NCI-H2107 (cell line): ENCODE measurements at places on chromosomes 5 and 9.

GRCh38 chr5:149776361-149777305 lies 46.5 kb downstream of the PPARGC1B start:
- no peak for DNase-seq

DNA sequence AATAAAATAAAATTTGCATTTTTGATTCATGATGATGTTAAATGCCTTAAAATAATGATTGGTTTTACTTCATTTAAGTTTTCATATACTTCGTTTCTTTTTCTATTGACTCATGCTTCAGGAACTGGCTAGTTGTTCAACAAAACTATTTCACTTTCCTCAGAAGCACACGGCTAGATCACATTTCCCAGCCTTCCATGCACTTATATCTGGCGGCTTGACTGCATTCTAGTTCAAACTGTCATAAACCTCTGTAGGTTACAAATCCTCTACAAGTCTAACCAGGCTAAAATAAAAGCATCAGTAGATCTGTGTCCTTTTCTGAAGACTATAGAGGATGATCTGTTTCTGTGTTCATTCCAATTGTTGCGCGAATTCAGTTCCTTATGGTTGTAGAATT lies 46.3 kb upstream of the CNTLN start:
- DNase-seq = no peak

DNA sequence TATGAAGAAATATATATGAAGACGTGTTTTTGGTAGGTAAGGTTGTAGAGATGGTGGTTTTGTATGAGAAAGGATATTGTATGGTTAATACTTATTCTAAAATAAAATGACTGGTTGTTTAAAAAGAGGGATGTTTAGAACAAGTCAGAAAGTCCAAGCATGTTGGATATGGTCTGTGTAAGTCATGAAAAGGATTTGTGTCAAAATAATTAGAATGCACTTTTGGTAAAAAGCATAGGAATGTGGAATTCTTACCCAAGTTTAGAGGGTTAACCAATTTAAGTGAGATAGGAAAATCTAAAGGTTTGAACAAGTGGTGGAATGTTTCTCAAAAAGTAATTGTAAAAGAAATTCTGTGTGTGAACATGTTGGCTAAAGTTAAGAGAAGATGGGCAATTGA lies 1556.5 kb upstream of the C9orf72 start:
- DNase-seq = no peak

DNA sequence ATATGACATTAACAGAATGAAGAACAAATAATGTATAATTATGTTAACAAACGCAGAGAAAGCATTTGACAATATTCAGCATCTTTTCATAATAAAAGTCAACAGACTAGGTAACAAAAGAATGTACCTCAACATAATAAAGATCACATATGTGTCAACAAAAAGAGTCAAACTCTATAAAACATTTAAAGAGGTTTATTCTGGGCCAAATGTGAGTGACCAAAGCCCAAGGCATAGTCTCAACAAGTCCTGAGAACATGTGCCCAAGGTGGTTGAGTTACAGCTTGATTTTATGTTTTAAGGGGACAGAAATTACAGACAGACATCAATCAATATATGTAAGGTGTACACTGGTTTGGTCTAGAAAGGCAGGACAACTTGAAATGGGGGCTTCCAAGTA lies 19.4 kb downstream of the BTNL8 start:
- DNase-seq = no peak

DNA sequence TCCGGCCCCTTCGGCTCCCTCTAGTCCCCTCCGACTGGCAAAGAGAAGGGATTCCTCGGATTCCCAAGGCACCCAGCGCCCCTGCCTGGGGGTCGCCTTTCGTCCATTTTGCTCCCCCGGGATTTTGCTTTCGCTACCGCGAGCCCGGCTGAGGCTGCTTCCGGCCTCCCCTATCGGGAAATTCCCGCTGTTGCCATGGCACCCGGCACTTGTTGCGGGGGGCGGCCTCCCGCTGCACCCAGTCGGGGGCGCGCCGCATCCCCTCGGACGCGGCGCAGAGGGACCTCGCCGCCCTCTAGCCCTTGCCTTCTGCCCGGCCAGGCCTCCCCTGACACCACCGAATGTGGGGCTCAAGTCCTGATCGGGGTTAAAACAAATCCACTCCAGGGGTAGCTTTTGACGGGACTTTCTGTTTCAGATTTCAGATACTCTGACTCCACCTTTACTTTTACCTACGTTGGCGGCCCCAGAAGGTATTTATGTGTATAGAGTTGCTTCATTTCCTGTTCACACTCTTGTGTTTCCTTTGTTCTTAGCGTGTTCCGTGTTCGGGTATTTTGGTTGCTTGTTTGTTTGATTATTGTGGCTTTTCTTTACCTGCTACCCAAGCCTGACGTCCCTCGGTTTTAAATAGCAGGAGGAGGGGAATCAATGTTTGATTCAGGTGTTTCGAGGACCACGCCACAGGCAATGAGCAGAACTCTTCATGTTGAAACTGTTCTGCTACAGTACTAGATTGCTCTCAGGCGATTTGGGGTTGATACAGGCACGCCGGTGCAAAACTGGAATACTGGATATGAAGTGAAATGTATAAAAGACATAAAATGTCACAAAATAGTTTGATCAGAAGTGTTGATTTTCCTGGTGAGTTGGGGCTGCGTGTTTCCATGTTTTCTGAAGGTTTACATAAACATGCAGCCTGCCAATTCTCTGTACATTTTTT lies 1.5 kb downstream of the PARP8 start:
- no peak for DNase-seq

- no peak for DNase-seq
Observed at GRCh38 chr9:128392302-128393144, 21.3 kb downstream of the URM1 start.

DNA sequence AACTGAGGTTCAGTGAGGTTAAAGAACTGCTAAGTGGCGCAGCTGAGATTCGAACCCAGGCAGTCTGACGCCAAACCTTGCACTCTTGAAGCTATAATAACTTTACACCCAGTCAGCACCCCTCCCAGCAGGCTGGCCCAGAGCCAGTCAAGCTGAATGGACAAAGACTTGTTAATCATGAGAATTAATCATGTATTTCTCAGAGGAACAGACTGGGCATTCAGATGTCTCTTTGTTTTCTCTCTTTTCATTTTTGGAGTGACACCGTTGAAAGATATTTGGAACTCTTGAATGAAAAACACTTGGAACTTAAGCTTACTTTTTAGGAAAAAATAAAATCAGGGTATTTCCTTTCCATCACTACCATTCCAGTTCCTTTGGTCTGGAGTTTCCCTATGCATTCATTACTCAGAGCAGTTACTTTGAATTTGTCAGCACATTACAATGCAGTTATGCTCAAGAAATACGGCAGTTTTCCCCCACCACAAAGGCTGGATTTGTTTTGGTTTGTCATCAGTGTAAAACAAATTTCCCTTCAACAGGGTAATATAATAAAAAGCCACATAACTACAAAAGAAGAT lies 22.6 kb upstream of the MAMDC2 start:
- no peak for DNase-seq

DNA sequence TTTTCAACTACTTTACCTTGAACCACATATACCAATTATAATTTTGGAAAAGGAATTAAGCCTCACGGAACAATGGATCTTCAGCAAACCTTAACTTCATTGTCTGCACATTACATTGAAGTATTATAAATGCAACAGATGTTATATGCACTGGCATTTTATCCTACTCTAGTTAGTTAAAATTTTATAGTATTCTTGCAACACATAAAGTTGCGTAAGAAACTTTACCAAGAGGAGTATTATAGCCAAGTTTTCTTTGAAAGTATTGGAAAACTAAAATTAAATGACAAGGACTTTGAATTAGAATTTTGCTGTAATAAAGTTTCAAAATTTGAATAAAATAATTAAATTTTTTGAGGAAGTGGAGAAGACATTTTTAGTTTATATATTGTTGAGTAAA lies 63.4 kb upstream of the SREK1 start:
- no peak for DNase-seq

DNA sequence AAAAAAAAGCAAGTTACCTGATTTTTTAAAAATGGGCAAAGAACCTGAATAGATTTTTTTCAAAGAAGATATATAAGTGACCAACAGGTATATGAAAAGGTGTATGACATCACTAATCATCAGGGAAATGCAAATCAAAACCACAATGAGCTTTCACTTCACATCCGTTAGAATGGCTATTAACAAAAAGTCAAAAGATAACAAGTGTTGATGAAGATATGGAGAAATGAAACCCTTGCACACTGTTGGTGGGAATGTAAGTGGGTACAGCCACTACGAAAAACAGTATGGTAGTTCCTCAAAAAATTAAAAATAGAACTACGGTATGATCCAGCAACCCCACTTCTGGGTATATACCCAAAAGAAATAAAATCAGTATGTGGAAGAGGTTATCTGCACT lies 134.8 kb downstream of the UGCG start:
- no peak for DNase-seq

- DNase-seq = no peak
Observed at GRCh38 chr9:133129001-133129795, 8.2 kb upstream of the RALGDS start.

DNA sequence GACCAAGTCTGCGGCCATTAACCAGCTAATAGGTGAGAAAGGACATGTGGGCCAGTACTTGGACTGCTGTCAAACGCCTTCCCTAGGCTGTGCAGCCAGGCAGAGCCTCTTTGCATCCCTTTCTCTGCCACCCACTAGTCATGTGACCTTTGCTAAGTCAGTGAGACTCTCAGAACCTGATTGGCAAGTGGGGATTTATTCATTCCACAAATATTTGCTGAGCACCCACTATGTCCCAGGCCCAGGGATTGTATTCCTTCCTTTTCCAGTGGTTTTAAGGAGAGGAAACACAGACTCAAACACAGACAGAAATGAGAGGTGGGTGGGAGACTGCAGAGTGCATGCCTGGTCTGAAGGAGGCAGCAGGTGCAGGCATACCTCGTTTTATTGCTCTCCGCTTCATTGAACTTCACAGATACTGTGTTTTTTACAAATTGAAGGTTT lies 71.6 kb upstream of the GALNT10 start:
- DNase-seq = no peak

DNA sequence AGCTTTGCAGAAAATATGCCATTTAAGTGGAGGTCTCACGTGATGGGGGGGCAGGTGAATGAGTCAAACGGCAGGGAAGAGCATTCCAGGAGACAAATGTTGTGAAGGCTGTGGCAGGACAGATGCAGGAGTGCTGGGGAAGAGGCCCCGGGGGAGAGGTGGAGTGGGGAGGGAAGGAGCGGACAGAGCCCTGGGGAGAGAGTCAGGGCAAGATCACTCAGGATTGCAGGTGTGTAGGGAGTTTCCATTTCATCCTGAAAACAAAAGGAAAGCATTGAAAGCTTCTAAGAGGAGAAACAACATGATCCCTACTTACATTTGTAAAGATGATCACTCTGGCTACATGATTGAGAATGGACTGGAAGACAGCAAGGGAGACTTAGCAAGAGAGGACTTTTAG lies 323.3 kb downstream of the ASTN2 start:
- DNase-seq = no peak
